ENCODE measurements at places on chromosomes 11 and 22.

- DNase-seq, result peak; percentile 75
These were observed 1.2 kb upstream of the CERK start for GRCh38 chr22:46739094-46739870.

GRCh38 chr11:1446623-1447022 is 40.0 kb downstream of the MOB2 start:
- no peak for DNase-seq

GRCh38 chr22:23527971-23528740 is 51.9 kb downstream of the IGLL1 start:
- DNase-seq, result no peak

DNA sequence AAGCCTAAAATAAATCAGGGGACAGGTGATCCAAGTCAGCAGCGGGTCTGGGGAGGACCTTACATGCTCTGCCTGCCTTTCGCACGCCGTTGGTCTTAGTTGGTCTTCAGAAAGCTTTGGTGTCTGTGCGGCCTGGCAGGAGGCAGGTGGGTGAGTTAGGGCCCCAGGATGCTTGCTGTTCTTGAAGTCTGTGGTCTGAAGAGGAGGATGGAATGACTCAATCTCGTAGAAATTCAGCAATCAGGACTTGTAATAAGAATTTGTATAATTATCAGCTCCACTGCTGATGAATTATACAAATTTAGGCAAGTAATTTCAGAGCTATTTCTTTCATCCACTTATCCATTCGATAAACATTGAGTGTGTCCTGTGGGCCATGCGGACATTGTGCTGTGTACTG is 138.5 kb downstream of the FEZ1 start:
- no peak for DNase-seq

DNA sequence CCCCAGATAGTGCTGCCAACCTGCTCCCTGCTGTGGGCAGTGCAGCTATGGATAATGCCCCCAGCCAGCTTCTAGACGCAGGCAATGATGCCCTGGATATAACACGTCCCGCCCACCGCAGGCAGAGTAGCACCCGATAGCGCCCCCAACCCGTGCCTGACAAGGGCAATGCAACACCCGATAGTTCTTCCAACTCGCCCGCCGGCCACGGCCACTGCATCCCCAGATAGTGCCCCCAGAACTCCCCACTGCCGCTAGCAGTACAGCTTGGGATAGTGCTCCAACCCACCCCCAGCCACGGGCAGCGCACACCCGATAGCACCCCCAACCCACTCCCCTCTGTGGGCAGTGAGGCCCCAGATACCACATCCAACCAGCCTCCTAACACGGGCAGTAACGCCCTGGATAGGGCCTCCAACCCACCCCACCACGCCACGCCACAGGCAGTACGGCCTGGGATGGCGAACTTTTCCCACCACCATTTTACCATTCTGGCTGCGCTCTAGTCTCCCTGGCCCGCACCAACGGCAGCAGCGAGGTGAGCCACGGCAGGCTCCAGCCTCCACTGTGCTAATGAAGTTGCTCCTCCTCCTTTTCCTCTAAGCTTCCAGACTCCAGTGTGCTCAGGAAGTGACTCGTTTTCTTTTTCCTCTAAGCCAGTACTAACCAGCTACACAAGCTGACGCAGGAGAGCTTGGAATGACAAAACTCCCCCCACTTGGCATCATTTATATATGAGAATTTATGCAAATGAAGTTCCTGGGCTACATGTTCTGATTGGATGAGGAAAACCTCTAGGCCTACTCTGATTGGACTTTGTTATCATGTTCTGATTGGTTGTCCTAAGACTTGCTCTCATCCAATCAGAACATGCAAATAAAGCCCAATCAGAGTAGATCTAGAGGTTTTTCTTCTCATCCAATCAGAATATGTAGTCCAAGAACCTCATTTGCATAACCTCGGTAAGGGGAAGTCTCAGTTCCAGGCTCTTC is 3.0 kb upstream of the RFPL3 start:
- DNase-seq, result no peak

DNA sequence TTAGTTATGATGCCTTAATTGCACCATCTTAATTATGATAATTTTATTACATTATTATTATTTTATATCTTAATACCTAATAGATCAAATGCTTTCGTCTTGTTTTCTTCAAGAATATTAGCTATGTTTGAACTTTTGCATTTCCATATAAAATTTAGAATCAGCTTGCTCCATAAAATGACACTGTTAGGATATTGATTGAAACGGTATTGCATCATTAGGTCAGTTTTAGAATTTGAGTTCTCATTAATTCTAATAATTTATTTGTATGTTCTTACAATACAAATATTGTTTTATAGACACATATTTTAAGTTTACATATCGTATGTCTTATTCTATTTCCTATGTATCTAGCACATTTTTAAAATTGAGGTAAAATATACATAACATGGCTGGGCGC is 6.7 kb downstream of the CFAP68 start:
- no peak for DNase-seq

DNA sequence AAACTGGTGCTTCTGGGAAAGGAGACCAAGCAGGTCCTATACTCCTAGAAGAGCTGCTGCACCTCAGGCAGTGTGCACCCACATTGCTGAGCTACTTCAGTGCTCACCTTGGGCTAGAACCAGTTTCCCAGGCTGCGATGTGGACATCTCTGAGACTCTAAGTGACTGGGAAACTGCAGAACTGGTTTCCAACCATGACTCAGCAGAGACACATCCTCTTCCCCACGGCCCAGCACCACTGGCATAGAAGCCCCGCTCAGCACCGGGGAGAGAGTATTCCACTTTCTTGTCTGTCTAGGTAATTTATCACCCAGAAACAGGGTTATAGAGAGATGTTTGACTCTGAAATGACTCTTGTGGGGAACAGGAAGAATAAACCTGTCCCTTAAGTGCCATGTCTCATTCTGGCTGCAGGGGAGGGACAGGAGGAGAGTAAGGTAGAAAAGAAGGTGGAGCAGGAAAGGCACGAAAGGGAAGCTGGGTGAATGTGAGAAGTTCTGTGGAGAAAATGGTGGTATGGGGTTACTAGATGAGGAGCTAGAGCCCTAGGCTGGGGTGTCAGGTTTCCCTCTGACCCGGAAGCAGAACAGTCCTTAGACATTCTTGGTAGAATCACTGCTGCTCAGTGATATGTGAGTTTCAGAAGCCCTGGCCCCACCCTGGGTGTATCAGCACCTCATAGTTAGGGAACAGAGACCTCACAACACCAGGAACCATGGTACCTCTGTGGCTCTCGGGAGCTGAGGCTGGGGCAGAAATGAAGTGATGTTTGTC is 340.4 kb upstream of the NCAM1 start:
- no peak for DNase-seq

GRCh38 chr11:86625544-86625943 is 46.9 kb downstream of the ME3 start:
- DNase-seq, result no peak

DNA sequence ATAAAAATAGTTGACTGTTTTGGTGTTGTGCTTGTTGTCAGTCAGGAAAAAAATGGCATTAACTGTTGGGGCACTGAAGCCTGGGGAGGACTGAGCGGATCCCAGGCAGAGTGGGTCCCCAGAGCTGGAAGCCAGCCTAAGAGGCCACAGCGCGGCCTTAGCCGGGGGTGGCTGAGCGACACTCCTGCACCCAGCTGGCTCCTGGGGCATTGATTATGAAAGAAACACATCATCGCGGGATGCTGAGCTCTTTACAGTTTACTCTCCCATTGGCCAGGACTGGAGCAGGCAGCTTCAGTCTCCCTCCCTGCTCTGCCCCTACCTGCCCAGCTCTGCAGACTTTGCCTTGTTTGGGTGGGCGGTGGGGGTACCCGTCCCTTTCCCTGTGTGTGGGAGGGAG is 121.5 kb downstream of the ST3GAL4 start:
- no peak for DNase-seq

DNA sequence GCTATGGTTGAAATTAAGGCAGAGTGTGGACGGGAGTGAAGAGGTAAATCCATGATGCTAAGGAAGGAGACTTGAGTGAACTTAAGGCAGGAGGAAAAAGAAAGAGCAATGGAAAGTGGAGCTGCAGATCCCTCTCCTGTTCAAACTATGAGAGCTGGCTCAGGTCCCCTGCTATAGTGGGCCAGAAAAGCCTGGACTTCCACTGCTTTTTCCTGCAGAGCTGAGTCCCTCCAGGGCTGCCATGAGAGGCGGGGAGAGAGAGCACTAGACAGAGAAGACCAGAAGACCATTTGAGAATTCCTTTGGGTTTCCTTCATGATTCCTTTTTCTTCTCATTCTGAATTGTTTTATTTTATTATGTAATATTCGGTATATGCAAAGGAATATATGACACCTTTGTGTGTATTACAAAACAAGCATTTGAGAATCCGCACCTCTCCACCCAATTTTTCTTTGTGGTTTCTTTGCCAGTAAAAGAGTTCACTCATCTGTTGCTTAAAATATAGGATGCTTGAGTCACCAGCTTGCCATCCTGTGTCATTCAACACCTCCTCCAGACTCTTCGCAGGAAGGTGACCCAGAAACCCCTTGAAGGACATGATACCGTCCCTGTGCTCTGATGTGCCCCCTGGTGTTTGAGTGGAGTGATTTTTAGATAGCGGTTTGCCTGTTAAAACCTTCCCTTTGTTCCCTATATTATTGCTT is 24.4 kb downstream of the SREBF2 start:
- peak; percentile 84 for DNase-seq

GRCh38 chr22:22343581-22344296 is 99.2 kb downstream of the VPREB1 start:
- no peak for DNase-seq

GRCh38 chr22:41348964-41349484 is 32.7 kb upstream of the TEF start:
- DNase-seq, result no peak

DNA sequence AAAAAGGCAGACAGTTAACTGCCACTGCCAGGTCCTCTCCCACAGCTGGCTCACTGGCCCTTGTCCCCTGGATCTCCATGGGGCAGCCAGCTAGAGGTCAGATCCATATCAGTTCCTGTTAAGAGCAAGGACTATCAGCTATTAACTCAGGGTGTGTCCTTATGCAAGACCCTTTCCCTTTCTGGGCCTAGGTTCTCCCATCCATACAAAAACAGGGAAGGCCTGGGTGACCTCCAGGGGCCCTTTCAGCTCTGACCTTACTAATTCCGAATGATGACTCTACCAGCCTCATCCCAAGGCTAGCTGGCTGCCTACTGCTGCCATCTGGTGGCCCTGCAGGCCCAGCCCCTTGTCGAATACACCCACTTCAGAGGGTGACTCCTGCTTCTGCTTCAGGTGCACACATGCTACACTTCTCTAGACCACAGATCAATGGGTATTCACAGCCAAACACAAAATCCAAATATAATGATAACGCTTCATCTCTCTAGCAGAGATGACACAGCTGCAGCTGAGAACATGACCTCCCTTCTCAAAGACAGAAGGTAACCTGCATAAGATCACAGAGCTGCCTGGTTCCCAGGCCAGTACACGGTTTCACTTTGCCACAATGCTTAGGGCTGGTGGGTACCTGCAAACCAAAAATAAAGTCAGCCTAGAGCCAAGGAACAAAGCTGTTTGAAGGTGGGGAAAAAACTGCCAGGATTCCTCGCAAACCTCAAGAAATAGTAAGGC is 34.1 kb downstream of the SERGEF start:
- DNase-seq, result no peak

DNA sequence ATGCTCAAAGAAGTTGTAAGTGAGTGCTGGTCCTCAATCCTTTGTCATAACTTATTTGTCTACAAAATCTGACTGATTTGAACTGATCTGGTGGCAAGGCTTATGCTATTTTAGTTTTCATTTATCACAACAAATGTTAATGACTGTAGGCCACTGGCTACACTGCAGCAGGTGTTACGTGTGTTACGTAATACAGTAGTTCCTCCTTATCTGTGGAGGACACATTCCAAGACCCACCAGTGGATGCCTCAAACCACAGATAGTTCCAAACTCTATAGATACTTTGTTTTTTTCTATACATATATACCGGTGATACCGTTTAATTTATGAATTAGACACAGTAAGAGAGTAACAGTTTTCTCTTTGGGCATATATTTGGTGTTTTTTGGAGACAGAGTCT is 7.0 kb downstream of the MADD start:
- no peak for DNase-seq

GRCh38 chr11:27489092-27489491 is 16.5 kb upstream of the LGR4 start:
- DNase-seq, result no peak

DNA sequence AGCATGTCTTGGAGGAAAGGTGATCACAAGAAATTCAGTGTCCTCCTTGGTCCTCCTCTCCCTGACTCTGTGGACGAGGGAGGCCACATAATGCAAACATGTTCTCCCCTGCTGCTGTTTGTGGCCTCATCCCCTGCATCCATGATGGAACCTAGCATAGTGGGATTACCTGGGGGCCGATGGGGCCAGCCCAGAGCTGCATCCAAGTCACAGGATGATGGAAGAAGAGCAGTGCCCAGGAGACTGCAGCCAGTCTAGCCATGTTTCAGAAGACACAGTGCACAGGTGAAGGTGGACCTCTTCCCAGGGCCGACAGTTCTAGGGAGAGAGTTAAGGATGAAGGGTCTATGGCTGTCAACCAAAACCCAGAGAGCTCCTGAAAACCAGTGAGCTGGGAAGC is 213.6 kb upstream of the B3GAT1 start:
- no peak for DNase-seq

DNA sequence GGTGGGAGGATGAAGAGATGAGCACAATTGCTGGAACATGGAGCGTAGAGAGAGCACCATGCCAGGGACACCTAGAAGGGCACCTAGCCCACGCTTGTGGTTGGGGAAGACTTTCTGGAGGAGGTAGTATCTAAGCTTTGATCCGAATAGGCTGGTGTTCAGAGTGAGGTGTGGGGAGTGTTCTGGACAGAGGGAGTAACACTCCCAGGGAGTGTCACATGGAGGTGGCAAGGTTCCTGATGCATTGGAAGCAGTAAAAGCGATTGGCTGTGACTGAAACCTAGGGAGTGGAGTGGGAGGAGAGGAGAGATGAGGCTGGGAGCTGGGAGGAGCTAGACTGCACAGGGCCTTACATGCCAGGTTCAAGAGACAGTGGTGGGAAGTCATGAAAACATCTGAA is 188.0 kb upstream of the NCAM1 start:
- no peak for DNase-seq

GRCh38 chr11:13210424-13210823 is 67.2 kb upstream of the BMAL1 start:
- DNase-seq, result no peak

DNA sequence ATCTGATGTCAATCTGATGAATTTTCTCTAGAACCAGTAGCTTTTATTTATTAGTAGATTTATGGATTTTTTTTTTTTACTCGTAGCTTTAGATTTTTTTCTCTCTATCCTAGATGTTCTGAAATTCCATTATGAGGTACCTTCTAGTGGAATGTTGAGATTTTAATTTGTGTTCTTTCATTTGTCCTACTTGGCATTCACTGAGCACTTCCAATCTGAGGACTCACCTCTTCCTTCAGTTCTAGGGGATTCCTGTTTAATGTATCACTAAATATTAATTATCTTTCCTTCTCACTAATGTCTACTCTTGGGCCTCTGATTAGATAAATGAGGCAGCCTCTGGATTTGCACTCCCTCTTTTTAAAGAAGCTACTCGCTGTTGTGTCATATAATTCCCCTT is 40.2 kb upstream of the WNT7B start:
- no peak for DNase-seq
